ENCODE measurements at places on chromosomes 2 and 18.

DNA sequence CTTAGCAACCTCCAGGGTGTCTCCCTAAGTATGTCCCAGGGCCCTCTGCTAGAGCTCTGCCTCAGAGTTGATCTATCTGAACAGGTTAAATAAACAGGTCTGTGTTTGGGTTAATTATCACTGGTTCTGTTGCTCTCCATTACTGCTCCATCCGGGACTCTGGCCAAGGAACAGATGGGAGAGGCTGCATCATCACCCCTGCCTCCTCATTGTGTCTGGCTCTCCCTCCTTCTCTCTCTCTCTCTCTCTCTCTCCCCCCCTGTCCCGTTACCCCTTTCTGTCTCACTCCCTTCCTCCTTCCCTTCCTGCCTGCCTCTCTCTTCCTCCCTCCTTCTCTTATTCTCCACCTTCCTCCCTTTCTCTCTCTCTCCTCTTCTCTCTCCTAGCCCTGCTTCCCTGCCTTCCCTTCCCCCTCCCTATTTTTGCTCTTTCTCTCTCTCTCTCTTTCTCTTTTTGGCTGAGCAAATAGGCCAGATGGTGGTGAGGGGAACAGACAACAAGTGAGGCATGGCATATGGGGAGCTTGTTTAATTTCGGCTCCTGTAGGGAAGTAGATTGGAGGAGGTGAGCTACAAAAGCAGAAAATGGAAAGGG lies 62.1 kb downstream of the SETBP1 start:
- no peak for DNase-seq

DNA sequence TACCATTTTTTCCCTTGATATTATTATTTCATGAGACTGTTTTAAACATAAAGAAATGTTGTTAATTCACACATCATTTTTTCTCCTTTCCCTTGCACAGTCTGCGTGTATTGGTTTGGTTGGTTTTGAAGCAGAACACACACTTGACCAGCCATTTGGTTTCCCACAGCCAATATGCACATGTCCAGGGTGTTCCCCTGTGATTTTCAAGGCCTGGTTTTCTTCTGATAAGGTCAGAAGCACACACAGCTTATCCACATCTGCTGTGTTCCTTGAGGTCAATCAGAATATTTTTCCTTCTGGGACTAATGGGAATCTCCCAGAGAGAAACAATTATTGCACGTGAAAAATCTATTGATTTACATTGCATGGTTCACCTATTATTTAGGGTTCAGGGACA lies 103.2 kb upstream of the EFEMP1 start:
- DNase-seq, result no peak

DNA sequence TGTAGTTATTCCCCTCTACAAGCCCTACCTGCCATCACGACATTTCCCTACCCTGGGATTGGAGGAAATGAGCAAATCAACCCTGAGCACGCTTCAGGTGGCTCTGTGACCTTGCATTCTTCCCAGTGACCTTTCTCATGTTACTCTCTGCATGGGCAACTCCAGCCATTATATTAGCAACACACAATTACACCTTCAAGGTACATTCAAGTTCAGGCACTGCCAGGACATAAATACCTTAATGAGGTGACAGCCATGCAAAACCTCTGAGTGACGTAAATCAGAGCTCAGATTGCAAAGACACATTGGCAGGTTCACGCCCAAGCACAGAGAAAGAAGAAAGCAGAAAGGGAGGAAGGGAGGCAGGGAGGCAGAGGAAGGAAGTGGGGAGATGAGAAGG lies 68.7 kb upstream of the ALK start:
- no peak for DNase-seq

GRCh38 chr2:122643725-122644329 lies 888.4 kb downstream of the TSN start:
- DNase-seq, result no peak

DNA sequence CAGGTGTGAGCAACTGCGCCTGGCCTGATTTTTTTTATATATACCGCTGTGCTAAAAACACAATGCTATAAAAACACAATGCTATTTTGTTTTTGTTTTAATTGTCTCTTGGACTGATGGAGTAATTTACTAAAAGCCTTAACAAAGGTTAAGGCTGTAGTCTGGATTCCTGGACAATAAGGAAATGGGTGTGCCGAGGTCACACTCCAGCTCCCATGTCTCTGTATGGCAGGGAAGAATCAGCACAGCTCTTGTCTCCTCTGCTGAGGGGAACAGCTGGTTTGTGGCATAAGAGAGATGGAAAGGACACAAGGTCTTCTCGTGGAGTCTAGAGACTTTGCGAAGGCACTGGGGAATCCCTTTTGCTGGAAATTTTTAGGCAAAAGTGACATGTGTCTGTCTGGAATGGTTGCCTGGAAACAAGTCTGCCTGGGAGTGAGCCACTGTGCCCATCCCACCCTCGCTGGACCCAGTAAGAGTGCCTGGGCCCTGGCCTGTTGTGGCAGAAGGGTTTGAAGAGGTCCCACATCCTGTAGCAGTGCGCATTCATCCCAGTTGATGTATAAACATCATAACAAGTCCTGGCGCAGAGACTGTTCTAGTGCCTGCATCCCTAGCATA lies 73.1 kb downstream of the MAPK4 start:
- no peak for DNase-seq

GRCh38 chr18:75879196-75879595 lies 451.7 kb upstream of the SMIM21 start:
- DNase-seq, result no peak

DNA sequence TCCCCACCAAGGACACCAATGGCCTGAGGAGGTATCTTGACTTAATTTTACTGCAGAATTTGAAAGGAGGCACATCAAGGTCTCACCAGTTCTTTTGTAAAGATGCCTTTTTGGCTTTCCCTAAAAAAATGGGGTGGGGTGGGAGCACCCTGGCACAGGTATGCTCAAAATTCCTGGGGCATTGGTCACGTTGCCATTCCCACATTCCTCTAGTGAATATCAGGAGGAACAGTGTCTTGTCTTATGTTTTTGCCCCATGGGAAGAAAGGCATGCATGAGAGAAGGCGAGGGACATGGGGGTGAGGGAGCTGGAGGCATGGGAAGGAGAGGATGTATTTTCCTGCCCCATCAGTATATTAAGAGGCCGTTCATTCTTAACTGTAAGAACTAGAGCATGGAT lies 275.3 kb downstream of the CMPK2 start:
- DNase-seq, result no peak

GRCh38 chr2:21361384-21361783 lies 237.6 kb downstream of the TDRD15 start:
- no peak for DNase-seq

DNA sequence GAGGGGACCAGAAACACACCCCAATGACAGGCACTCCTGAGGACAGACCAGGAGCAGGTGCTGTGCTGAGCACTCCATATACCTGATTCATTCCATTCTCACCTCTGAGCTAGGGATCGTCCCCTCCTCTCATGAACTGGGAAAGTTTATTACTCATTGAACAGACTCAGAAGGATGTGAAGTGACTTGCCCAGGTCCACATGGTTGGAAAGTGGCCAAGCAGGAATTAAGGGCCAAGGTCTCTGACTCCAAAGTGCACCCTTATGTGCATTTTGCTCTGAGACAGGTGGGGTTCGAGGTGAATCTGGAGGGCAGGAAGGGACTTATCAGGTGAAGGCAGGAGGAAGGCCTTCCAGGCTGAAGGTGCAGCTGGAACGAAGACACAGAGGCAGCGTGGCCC lies 25.1 kb upstream of the PLB1 start:
- DNase-seq, result no peak

- no peak for DNase-seq
These were observed 69.9 kb upstream of the KLF7 start for GRCh38 chr2:207235621-207236020.

DNA sequence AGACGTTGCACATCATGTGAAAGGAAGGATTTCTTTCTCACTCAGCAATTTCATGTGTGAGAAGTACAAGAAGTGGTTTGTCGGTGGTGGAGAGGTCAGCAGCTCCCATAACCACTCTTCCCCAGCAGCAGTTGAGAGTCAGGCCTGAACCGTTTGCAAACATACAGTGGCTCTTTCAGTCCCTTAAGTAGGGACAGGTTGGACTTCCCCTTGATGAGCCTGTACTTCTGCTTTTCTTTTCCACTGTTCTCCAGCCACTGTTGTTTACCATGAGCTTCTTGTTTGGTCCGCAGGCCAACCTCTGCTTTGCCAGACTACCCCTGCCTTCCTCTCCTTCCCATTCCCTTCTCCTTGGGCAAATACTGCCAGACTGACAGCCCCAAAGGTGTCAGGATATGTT lies 391.3 kb upstream of the CELF4 start:
- no peak for DNase-seq

GRCh38 chr18:77366720-77367641 lies 117.3 kb downstream of the GALR1 start:
- DNase-seq, result no peak

DNA sequence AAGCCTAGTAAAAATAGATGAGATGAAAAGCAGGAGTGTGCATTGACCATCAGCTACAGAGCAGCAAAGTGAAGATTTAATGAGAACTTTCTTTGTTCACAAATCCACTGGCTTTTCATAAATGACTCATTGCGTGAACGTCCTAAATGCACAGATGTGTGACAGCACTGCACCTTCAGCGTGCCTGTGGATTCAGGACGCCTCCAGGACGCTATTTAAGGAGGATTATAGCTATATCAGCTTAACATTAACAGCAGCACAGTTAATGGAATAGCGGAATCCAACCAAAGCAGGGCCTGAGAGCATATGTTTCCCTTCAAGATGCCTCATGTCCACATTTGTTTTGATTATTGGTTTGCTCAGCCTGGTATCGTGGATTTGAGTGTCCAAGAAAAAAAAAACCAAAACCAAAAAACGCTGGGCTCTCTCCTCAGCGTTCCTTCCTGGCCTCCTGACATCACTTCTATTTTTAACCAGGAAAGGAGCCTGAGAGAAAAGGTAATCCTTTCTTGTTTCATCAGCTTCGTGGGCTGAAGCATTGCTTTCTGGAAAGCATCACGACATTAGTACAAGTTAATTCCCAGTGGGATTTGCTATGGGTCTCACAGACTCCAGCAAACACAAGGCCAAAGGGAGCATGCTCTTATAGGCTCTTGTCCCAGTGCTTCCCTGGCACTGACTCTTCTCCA lies 447.0 kb upstream of the SMIM21 start:
- no peak for DNase-seq

GRCh38 chr2:233234264-233234663 lies 17.2 kb upstream of the ATG16L1 start:
- DNase-seq, result no peak

DNA sequence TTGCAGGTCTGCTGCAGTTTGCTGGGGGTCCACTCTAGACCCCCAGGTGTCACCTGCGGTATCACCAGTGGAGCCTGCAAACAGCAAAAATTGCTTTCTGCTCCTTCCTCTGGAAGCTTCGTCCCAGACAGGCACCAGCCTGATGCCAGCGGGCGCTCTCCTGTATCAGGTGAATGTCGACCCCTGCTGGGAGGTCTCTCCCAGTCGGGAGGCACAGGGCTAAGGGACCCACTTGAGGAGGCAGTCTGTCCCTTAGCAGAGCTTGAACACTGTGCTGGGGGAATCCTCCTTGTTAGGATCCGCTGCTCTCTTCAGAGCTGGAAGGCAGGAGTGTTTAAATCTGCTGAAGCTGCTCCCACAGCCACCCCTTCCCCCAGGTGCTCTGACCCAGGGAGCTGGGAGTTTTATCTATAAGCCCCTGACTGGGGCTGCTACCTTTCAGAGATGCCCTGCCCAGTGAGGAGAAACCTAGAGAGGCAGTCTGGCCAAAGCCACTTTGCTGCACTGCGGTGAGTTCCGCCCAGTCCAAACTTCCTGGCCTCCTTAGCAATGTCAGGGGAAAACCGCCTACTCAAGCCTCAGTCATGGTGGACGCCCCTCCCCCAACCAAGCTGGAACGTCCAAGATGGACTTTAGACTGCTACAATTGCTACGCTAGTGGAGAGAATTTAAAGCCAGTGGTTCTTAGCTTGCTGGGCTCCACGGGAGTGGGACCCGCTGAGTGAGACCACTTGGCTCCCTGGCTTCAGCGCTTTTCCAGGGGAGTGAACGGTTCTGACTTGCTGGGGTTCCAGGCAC lies 652.5 kb downstream of the KCNJ3 start:
- DNase-seq, result no peak

DNA sequence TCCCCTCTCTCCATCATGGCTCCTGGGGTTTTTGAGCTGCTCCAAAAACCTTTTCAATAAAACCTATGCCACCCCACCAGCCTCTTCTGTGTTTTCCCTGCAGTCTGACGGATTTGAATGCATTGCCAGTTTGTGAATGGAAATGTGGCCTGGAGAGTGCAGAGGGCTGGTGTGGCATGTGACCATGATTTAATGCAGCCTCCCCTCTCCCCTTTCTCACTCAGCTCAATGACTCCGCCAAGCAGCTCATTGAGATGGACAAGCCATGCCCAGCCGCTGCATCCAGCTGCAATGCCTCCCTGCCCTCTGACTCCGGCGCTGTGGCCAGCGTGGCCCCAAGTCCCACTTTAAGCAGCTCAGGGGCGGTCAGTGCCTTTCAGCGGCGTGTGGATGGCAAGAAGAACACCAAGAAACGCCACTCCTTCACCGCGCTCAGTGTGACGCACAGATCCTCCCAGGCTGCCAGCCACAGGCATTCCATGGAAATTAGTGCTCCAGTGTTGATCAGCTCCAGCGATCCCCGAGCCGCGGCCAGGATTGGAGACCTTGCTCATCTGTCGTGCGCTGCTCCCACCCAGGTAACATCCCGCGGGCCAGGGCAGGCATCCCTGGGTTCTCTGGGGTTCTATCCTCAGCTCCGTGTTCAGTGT lies 215.3 kb downstream of the SEPTIN10 start:
- no peak for DNase-seq

DNA sequence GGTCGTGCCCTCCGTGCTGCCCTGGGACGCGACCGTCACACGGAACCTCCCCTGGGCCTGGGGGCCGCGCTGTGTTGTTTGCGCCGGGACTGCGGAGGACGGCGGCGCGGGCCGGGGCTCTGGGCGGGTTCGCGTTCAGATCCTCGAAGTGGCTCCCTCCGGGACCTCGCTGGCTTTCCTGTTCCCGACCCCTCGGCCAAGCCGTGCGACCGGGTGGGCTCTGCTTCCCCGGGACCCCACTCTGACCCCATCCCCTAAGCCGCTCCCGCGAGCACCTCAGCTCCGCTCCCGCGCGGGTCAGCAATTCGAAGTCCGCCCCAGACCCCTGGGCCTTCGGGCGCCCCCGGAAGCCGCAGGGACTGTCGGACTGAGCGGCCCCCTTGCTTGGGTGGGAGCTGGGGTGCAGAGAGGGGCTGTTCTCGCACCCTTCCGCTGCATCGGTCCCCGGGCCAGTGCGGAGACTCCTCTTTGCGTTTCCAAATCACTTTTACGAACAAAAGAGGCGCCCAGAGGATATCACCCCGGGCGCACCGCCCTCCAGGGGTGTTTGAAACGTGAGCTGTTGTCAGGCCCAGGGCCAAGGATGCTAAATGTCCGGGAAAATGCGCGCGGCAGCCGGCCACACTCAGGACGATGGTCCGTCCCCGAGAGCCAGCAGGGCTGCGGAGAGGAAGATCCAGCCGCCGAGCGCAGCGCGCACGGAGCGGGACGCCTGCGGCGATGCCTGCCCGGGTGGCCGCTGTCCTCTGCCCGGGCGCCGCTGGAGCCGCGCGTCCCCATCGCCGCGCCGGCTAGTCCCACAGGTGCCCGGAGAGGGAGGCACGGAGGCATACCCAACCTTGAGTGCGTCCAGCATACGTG lies 73.5 kb downstream of the ZCCHC2 start:
- DNase-seq, result no peak
